ENCODE measurements at places on chromosomes 6 and 20.

GRCh38 chr6:3797231-3798054 is 45.9 kb upstream of the PXDC1 start:
- no peak for DNase-seq

GRCh38 chr6:113847447-113847846 is 9.7 kb upstream of the MARCKS start:
- no peak for DNase-seq

- no peak for DNase-seq
Observed at GRCh38 chr20:40477805-40478204, 211.2 kb downstream of the MAFB start.

- no peak for DNase-seq
Observed at GRCh38 chr6:25706314-25707014, 48.1 kb upstream of the SLC17A4 start.

- peak; percentile 43 for DNase-seq
Observed at GRCh38 chr6:158698931-158699330, 49.1 kb downstream of the SYTL3 start.

GRCh38 chr6:84977363-84977705 is 212.9 kb upstream of the TBX18 start:
- no peak for DNase-seq

DNA sequence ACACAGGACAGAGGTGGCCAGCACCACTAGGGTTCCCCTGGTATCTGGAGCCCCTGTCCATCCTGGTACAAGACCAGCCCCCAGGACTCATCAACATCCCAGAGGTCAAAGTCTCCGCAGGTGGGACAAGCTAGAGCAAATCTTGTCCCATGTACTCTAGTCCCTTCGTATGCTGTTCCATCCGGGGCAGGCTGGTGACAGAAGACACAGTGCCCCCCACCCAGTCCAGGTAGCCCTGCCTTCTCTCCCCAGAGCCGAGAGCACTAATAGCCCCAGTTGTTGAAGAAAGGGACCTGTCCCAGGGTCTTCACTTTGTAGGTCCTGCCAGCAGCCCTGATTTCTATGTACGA is 21.1 kb downstream of the PCK1 start:
- DNase-seq, result no peak

- no peak for DNase-seq
Observed at GRCh38 chr6:37303891-37304503, 46.1 kb upstream of the TMEM217 start.

- DNase-seq, result no peak
Observed at GRCh38 chr6:127641905-127642304, 64.9 kb downstream of the C6orf58 start.

GRCh38 chr6:27894839-27895762 is 17.1 kb downstream of the OR2B2 start:
- DNase-seq, result no peak

DNA sequence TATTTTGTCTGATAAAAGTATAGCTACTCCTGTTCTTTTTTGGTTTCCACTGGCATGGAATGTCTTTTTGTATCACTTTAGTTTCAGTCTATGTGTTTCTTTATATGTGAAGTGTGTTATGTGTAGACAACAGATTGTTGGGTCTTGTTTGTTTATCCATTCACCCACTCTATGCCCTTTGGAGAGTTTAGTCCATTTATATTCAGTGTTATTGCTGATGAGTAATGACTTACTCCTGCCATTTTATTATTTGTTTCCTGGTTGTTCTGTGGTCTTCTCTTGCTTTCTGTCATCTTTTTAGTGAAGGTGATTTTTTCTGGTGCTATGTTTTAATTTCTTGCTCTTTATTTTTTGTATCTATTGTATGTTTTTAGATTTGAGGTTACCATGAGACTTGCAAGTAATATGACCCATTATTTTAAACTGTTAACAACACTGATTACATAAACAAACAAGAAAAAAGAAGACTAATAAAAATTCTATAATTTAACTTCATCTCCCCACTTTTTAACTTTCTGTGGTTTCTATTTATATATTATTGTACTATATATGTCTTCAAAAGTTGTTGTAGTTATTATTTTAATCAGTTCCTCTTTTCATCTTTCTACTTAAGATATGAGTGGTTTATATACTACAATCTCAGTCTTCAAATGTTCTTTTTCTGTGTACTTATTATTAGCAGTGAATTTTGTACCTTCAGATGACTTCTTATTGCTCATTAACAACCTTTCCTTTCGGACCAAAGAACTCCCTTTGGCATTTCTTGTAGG is 323.4 kb downstream of the BTBD9 start:
- no peak for DNase-seq

DNA sequence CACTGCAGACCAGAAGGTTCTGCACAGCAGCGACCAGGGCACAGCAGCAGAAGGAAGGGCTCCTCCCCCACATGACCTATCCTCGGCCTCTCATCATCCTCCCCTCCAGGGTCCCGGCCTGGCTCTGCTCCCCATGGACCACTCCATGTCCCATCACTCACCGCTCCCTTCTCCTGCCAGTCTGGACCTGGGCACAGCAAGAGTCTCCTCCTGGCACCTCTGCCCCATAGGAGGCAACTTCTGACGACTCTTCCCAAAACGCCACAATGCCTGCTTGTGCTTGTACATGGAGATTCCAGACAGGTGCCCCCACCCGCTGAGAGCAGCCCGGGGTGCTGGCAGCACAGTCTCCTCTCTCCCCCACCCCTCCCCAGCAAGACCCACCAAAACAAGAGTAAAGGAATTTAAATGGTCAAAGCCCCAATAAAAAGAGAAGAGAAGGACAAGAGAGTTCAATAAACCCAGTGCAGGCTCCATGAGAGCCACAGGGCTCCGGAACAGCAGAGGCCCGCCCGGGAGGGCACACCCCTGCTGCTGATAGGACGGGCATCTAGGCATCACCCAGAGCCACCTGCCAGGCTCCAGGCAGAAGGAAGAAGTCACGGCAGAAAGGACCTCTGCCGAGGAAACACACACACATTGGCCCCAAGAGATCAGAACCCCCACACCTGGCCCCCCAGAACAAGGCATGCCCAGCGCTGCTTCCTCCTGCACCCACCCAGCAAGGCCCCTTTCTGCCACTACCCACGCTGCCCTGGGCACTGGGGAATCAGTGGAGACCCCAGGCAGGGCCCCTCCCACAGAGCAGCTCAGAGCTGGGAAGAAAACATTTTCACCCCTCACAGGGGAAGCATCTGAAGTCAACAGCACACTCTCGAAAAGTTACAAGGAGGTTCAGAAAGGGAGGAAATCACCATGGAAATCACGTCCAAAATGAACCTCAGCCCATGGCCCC is 15.2 kb downstream of the TAF4 start:
- DNase-seq, result no peak

DNA sequence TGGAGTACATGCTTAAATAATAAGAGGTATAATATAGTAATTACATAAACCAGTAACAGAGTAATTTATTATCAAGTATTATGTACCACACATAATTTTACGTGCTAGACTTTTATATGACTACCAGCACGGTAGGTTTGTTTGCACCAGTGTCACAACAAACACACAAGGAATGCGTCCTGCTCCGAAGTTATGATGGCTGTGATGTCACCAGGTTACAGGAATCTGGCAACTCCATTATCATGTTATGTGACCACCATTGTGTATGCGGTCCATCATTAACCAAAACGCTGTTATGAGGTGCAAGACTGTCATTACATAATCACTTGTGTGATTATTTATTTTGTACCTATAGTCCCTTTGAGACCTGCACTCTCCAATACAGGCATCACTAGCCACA is 235.2 kb upstream of the PMEPA1 start:
- no peak for DNase-seq

DNA sequence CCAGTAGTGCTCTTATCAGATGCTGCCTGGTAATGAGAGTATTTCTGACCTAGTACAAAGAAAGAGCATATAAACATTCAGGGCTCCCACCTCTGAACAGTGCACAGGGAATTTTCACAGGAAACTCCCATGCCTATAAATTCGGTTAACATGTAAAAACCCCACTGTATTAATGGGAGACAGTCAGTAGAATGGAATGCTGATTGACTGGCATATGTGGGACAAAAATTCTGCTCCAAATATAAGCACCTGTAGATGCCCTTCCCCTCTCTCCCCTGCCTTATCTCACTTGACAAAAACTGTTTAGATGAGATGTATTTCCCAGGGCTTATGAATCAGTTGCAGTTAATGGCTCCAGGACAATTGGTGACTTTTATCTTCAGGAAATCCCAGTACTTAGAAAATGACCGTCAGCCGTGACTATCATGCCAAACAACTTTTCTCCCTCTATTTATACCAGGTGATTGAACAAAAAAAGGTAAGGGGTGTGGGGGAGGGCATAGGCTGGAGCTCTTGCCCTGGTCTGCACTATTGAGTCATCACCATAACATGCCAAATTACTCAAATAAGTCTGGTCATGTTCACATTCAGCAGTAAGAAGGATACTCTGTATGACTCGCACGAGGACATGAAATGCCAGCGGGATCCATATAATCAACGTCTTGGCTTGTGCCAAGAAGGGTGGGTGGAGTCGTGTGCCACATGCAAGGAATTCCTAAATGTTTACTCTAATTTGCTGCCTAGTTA is 176.4 kb upstream of the BMP2 start:
- no peak for DNase-seq

- no peak for DNase-seq
Observed at GRCh38 chr6:69887714-69888345, 21.5 kb downstream of the COL19A1 start.

- no peak for DNase-seq
Observed at GRCh38 chr6:107344383-107344782, 115.0 kb downstream of the PDSS2 start.

DNA sequence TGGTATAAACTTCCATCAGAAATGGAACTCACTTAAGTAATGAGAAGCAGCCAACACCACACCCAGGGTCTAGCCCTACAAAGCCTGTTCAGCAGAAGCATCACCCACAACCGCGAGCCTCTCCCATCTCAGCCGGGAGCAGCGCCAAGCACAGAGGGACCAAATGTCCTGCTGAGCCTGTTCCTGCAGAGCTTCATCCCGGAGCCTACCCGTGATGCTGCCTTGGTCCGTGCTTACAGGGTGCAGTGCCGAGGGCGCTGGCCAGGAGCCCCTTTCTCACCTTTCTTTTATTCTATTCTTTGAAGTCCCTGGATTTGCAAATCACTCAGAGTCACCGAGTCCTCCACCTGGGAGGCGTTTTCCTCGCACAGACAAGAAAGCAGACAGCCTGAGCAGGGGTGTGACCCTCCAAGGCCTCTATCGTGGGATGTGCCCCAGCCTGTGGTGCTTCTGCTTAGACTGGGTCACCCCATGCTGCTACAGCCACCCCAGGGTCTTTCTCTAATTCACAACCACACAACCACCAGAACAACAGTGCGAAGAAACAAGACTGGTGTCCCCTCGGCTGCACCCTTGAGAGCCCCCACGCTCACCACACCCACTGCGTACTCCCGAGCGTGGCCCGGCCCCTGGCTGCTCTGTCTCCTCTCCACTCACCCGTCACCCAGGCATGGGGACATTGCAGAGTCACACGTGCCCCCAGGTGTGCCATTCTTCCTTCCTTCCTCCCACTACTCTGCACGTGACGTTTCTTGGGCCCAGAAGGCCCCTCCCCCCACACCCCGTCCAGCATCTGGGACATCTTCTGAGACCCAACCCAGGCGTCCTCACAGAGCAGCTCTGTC is 92.2 kb upstream of the MPC1 start:
- no peak for DNase-seq

- no peak for DNase-seq
Observed at GRCh38 chr6:4402477-4402976, 267.2 kb upstream of the ECI2 start.

DNA sequence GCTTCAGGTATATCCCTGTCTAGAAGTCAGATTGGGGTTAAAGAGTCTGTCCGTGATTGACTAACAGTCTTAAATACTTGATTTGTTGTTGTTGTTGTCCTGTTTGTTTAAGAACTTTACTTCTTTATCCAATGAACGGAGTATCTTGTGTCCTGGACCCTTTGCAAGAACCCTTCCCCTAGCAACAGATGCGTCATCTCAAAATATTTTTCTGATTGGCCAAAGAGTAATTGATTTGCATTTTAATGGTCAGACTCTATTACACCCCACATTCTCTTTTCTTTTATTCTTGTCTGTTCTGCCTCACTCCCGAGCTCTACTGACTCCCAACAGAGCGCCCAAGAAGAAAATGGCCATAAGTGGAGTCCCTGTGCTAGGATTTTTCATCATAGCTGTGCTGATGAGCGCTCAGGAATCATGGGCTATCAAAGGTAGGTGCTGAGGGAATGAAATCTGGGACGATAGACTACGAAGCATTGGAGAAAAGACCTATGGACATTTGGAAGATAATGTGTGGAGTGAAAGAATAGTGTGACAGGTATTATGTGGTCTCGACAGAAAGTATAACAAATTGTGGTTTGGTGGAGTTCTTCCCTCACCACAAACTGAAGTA is at the start of gene HLA-DRA:
HLA-DRA (plus strand) TSS at position 286 of the 613 bp plus-strand sequence; CDS start at position 350, 64 bp downstream.
- DNase-seq, result no peak

- DNase-seq, result peak; percentile 58
Observed at GRCh38 chr6:99588618-99589289, 17.9 kb upstream of the PRDM13 start.

GRCh38 chr20:45765307-45765875 is 26.3 kb downstream of the WFDC3 start:
- no peak for DNase-seq

- DNase-seq, result no peak
Observed at GRCh38 chr20:62819494-62820174, 2.8 kb downstream of the COL9A3 start.

DNA sequence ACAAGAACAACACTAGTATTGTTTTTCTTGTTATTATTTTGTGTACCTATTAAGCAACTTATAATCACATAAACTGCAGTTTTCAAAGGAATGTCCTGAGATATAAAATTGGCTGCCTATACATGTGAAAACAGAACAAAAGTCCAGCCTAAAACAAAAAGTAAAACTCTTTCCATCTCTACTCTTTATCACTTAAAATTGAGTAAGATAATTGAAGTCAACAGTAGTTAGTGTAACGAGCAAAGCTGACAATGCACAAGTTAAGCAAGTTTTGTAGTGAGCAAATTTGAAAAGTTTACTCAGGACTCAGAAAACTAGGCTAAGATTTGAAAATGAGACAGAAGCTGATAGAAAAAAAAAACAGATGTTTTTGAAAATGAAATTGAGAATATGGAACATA is 941.4 kb upstream of the MAN1A1 start:
- DNase-seq, result no peak

GRCh38 chr20:48196001-48196400 is 410.7 kb upstream of the SULF2 start:
- no peak for DNase-seq

- DNase-seq, result no peak
Observed at GRCh38 chr20:38499366-38499765, 26.7 kb downstream of the RALGAPB start.

- DNase-seq, result no peak
Observed at GRCh38 chr20:62812907-62813200, 4.0 kb upstream of the COL9A3 start.

DNA sequence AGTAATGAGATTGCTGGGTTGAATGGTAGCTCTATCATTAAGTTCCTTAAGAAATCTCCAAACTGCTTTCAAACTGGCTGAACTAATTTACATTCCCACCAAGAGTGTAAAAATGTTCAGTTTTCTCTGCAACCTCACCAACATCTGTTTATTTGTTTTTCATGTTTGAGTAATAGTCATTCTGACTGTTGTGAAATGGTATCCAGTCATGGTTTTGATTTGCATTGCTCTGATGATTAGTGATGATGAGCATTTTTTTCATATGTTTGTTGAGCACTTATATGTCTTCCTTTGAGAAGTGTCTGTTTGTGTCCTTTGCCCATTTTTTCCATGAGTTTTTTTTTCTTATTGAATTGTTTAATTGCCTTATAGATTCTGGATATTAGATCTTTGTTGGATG is 24.9 kb downstream of the DEFB125 start:
- DNase-seq, result no peak

GRCh38 chr6:106519460-106520394 is 109.6 kb downstream of the RTN4IP1 start:
- peak; percentile 77 for DNase-seq

- no peak for DNase-seq
Observed at GRCh38 chr6:1335367-1336037, 23.6 kb downstream of the FOXQ1 start.
